ENCODE measurements at places on chromosomes 11 and 22.

- no peak for DNase-seq
Observed at GRCh38 chr11:46418751-46419150, 27.2 kb upstream of the CHRM4 start.

- DNase-seq = no peak
Observed at GRCh38 chr22:40022536-40023240, 27.9 kb downstream of the FAM83F start.

DNA sequence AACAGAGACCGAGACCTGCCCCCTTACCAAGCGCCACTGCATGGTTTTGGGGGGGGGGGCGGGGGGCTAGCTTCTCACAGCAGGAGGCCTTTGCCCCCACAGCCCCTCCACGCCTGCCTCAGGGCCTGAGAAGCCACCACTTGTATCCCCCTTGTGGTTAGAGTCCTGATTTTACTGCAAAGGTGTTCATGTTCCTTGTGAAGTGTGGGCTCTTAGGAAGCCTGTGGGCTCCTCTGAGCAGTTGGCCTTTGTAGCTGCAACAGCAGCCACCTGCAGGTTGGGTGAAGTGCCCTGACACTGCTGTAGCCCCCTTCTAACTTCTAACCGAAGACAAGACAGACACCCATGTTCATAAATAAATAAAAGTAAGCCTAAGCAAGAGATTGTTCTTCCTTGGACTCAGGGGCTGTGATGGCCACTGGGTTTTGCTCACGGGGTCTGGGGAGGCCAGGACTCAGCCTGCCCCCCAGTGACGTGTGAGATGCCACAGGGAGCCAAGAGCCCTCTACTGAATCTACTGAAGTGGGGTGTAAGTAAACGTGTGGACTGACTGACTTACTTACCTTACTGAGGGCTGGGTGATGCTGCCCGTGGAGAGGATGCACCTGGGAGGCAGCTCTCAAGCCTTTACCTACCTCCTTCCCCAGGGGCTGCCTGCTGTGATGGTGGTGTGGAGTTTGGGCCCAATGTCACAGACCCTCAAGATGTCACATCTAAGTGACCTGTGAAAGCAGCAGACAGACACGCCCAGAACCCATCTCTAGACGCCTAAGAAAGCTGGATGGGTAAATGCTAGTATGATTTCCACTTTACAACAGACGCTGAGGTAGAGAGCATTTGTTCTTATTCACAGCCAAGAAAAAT, 25.8 kb downstream of the USP35 start:
- no peak for DNase-seq

GRCh38 chr22:19042285-19043120, 79.7 kb downstream of the DGCR2 start:
- DNase-seq = no peak

DNA sequence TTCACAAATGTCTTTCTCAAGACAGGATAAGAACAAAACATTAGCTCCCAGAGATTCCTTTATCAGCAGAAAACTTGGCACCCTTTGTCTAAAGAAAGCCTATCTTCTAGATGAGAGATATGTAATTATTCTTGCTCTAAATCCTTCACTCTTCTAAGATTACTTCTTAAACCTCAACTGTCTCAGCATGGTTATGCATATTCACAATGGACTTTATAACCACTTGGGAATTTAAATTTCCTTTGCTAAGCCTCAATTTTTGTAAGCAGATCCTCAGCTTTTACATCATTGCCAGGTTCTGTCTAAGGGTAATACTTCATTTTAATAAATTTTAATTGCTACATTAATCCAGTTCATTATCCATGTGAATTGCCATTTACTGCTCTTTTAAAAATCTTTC, 433.6 kb upstream of the DDI1 start:
- no peak for DNase-seq

- DNase-seq = no peak
Observed at GRCh38 chr22:22720201-22720723, 75.8 kb downstream of the GGTLC2 start.

DNA sequence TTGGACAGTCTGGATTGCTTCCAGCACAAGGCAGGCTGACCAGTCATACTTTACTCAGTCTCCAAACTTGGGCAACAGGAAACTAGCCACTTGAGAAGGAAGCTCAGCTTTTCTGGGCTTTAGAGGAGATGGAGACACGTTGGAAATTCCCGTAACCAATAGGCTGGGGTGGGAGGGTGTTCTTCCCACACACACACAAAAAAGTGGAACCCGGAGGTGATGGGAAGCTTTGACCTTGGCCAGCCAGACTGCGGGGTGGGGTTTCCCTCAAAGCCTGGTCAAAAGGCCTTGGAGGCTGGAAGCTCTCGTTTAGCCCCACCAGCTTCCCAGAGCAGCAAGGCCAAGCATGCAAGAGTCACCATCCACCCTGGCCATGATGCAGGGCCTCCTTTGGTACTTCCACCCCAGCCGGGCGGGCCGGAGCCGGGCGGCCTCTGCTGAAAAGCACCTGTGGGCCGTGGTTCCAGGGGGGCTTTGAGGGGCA, 126.2 kb downstream of the BCR start:
- DNase-seq = no peak

GRCh38 chr11:12007769-12008737, at the start of gene DKK3:
TSS of gene DKK3 (minus strand) at chr11:12008626. CDS start at chr11:12008582, 44 bp downstream.
- DNase-seq = no peak

DNA sequence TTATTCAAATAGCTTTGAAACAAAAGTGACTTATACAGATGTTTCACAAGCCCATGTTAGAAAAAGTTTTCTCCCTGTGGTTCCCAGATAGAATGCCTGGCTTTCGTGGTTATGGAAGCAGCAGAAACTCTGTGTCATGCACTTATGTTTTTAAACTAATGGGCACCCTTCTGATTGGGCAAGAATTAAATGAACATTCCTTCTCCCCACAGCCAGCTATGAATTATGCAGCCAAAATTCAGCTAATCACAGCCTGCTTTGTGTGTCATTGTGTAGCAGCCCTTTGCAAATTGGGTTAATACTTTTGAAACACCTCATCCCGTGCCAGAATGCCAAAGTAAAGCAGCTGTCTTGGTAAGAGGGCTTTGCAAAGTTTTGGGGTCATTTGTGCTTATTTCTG, 46.9 kb downstream of the PANX1 start:
- DNase-seq = no peak

All from T-helper 2 cell (primary cell).